MCF 10A (cell line): ENCODE measurements at places on chromosomes 1 and 21.

- no peaks in the 10 kb centered on the region for H3K36me3 ChIP-seq
- no peaks in the 10 kb centered on the region for H3K27me3 ChIP-seq
- no peak overlapping the region for H3K27ac ChIP-seq
These were observed 69.9 kb downstream of the TMEM53 start for GRCh38 chr1:44604157-44604955.

- no peaks in the 10 kb centered on the region for H3K4me1 ChIP-seq
- no peaks in the 10 kb centered on the region for H3K36me3 ChIP-seq
- no peak overlapping the region for H3K27ac ChIP-seq
- no peak overlapping the region for H3K4me3 ChIP-seq
These were observed 16.8 kb downstream of the TRPM2 start for GRCh38 chr21:44370027-44370735.

GRCh38 chr1:243246916-243247315, 8.2 kb downstream of the CEP170 start:
- no peaks in the 10 kb centered on the region for H3K27me3 ChIP-seq
- peaks cover 55% of the 10 kb centered on the region for H3K4me1 ChIP-seq
- peak overlapping the region; percentile 20 for H3K27ac ChIP-seq
- H3K36me3 ChIP-seq, result peaks cover 6% of the 10 kb centered on the region
- H3K4me3 ChIP-seq, result no peak overlapping the region

- H3K27ac ChIP-seq, result no peak overlapping the region
- H3K4me3 ChIP-seq, result no peak overlapping the region
- DNase-seq, result no peak
- no peaks in the 10 kb centered on the region for H3K4me1 ChIP-seq
These were observed 65.2 kb upstream of the TRABD2B start for GRCh38 chr1:48062353-48062752.

DNA sequence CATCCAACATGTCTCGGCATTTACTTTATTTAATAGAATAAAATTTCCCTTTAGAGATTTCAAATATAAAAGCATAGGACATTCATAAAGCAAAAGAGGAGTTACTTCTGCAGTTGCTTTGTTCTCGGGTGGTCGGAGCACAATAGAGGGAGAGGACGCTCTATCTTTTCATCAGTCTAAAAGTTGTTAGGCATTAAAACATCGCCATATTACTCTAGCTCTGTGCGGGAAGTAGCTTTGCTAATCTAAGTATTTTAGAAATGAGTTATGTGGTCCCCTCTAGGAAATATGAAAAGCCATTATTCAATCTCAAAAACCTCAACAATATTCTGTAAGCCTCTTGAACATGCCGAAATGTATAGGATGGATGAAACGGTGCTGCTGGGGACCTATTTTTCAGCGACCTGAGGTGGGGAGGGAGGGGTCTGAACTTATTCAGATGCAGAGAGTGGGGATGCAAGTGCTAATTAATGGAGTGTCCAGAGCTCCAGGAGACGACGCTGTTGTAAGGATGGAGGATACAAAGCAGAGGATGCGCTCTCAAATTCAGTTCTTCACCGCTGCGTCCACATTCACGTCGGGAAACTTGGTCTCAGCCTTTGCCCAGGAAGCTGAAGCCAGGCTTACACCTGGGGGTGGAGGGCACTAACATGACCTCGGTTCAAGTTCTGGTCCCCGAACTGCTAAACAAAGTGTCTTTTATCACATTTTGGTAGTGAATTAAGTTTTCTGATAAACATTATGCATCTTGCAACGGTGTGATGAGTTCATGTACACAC, 6.3 kb downstream of the CDKN2C start:
- peaks cover 12% of the 10 kb centered on the region for H3K4me1 ChIP-seq
- H3K27ac ChIP-seq, result peak overlapping the region; percentile 71
- no peak for DNase-seq
- peaks cover 7% of the 10 kb centered on the region for H3K36me3 ChIP-seq
- H3K4me3 ChIP-seq, result peak overlapping the region; percentile 75

- H3K27me3 ChIP-seq, result no peaks in the 10 kb centered on the region
- peaks cover 5% of the 10 kb centered on the region for H3K4me1 ChIP-seq
- no peak overlapping the region for H3K4me3 ChIP-seq
- no peak overlapping the region for H3K27ac ChIP-seq
- DNase-seq, result no peak
These were observed 349.6 kb downstream of the DISC1 start for GRCh38 chr1:231976231-231976630.

DNA sequence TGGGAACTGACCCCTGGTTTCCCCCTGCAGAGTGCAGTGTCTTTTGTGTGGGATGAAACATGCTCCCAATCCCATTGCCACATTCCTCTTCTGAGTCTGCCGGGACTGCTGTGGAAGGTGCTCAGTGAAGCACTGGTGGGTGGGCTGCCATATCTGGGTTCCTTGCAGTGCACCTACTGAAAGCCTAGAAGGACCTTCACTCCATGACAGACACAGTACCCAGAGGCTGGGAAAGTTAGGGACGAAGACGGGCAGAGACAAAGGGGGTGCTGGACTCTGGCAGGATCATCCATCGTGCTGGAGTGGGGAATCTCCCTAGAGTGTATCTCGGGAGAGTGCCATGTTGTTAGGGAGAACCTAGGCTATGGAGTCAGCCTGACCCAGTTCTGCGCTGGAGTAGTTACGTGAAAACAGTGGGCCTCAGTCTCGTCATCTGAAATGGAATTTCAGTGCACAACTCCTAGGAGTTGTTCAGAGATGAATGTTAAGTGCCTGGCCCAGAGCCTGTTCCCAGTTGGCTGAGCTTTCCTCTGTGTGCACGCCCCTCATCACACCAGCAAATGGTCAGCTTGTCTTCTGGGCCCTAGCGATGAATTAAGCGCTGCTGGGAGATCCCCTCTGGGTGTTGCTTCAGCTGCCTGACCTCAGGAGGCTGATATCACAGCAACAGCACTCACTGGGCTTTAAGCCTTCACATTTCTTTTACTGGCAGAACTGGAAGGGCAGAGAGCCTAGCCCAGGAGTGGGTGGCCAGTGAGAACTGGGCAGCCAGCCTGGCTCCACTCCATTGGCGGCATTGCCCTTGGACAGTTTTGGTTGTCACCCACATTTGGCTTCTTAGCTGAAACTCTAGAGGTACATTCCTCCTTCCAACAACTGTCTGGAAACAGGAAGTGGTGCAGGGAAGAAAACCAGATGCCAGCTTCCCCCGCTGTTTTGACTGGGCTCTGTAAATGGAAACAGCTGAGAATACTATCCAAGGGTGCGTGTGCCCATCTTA, 479.8 kb upstream of the VAMP3 start:
- no peak overlapping the region for H3K27ac ChIP-seq
- no peaks in the 10 kb centered on the region for H3K4me1 ChIP-seq
- DNase-seq, result no peak
- no peak overlapping the region for H3K4me3 ChIP-seq
- H3K27me3 ChIP-seq, result no peaks in the 10 kb centered on the region

GRCh38 chr1:180192172-180192571, 37.5 kb downstream of the QSOX1 start:
- DNase-seq, result no peak
- no peak overlapping the region for H3K27ac ChIP-seq
- H3K4me1 ChIP-seq, result no peaks in the 10 kb centered on the region
- H3K36me3 ChIP-seq, result peaks cover 77% of the 10 kb centered on the region
- no peaks in the 10 kb centered on the region for H3K27me3 ChIP-seq
- H3K4me3 ChIP-seq, result no peak overlapping the region

DNA sequence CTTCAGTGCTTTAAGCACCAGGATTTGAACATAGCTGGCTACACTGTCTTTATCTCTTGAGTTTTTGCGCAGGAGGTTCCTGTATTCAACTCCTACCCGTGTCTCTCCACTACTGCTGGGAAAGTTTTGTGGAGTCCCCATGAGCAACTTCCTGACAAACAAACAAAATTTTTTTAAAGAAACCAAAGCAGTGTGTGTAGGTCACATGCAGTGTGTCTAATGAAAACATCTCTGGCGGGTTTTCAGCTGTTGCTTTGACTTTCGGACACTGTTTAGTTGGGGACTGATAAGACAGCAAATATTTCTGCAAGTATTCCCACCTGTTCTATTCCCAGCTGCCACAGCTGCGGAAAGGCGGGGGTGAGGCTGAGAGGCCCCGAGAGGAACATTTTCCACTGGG, 2.0 kb downstream of the PSEN2 start:
- no peak overlapping the region for H3K27ac ChIP-seq
- peaks cover 10% of the 10 kb centered on the region for H3K36me3 ChIP-seq
- peak overlapping the region; percentile 75 for H3K4me3 ChIP-seq
- no peaks in the 10 kb centered on the region for H3K27me3 ChIP-seq
- H3K4me1 ChIP-seq, result peaks cover 59% of the 10 kb centered on the region

DNA sequence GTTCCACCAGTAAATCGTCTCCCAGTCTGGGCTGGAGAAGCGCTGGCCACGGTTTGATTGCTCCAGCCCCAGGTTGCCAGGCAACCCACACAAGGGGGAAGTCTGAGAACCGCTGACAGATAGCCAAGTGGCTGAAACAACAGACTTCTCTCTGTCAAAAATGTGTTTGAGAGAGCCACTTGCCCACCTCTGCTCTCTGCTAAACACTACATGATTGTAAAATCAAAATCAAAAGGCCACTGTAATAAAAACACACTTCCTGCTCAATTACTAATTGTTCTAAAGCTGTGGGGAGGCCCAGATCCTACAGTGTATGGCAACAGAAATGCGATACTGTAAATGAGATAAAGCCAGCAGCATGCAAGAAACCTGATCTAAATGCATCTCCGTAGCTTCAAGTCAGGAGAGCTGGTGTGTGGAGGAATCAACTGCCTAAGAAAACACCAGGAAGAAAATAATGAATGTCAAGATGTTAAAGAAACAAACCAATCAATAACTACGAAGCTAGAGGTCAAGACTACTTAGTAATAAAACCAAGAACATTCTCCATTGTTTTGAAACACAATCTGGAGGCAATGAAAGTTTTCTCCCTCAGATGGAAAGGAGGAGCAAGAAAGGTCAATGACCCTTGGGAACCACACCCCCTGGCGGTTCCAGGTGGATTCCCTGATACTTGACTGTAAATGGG, 121.2 kb downstream of the SLC45A1 start:
- no peak overlapping the region for H3K4me3 ChIP-seq
- peaks cover 6% of the 10 kb centered on the region for H3K4me1 ChIP-seq
- H3K27ac ChIP-seq, result no peak overlapping the region
- no peaks in the 10 kb centered on the region for H3K27me3 ChIP-seq
- peak; percentile 26 for DNase-seq

DNA sequence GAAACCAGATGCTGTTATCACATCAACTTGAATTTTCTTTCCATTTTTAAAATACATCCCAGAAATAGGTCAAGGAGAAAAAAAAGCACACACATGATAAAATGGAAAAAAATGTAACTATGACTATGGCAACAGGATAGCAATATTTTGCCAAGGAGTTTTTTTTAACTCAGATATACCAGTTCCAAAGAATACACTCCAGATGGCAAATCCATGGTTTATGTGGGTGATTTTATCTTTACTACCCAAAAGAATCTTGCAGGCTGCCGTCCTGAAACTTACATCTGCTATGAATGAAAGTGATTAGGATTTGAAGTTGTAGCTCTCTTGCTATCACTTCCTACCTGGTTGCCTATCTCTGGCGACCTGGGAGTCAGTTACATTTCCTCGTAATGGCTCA, 91.0 kb upstream of the PLPPR4 start:
- no peak overlapping the region for H3K4me3 ChIP-seq
- H3K27me3 ChIP-seq, result no peaks in the 10 kb centered on the region
- peaks cover 6% of the 10 kb centered on the region for H3K4me1 ChIP-seq
- H3K27ac ChIP-seq, result no peak overlapping the region
- no peak for DNase-seq

GRCh38 chr1:54942976-54943375, 37.5 kb upstream of the TMEM61 start:
- no peaks in the 10 kb centered on the region for H3K36me3 ChIP-seq
- H3K4me3 ChIP-seq, result no peak overlapping the region
- peaks cover 13% of the 10 kb centered on the region for H3K4me1 ChIP-seq
- DNase-seq, result no peak
- no peaks in the 10 kb centered on the region for H3K27me3 ChIP-seq
- H3K27ac ChIP-seq, result no peak overlapping the region

- H3K4me1 ChIP-seq, result peaks cover 20% of the 10 kb centered on the region
- H3K27me3 ChIP-seq, result no peaks in the 10 kb centered on the region
- no peaks in the 10 kb centered on the region for H3K36me3 ChIP-seq
- H3K4me3 ChIP-seq, result no peak overlapping the region
These were observed 85.1 kb downstream of the STUM start for GRCh38 chr1:226633541-226634165.

GRCh38 chr1:74343216-74343615, 108.0 kb downstream of the TNNI3K start:
- no peak overlapping the region for H3K4me3 ChIP-seq
- no peak overlapping the region for H3K27ac ChIP-seq
- peak; percentile 9 for DNase-seq

- no peak overlapping the region for H3K4me3 ChIP-seq
- DNase-seq, result peak; percentile 59
- peaks cover 14% of the 10 kb centered on the region for H3K27me3 ChIP-seq
- H3K4me1 ChIP-seq, result peaks cover 11% of the 10 kb centered on the region
- no peak overlapping the region for H3K27ac ChIP-seq
- H3K36me3 ChIP-seq, result no peaks in the 10 kb centered on the region
These were observed 467.5 kb downstream of the PTPRU start for GRCh38 chr1:29703596-29704370.

DNA sequence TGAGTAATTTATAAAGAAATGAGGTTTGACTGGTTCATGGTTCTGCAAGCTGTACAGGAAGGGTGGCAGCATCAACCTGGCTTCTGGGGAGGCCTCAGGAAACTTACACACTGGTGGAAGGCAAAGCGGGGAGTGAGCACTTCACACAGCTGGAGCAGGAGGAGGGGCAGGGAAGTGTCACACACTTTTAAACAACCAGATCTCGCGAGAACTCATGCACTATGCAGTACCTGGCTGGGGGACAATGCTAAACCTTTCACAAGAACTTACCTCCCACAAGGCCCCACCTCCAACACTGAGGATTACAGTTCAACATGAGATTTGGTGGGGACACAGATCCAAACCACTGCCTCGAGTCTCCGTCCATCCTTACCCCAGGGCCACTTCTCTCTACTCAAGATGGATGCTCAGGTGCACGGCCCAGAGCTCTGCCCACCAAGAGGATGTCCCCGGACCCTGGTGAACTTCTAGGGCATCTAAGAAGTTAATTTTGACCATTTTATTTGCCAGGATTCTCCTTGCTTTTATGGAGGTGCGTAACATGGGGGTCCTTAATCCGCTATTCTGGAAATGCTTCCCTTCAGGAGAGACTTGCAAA, 22.7 kb upstream of the ACTRT2 start:
- no peaks in the 10 kb centered on the region for H3K27me3 ChIP-seq
- no peak overlapping the region for H3K4me3 ChIP-seq
- H3K4me1 ChIP-seq, result no peaks in the 10 kb centered on the region
- H3K36me3 ChIP-seq, result no peaks in the 10 kb centered on the region
- H3K27ac ChIP-seq, result no peak overlapping the region

GRCh38 chr1:223631956-223632355, 33.5 kb downstream of the CAPN8 start:
- H3K27ac ChIP-seq, result no peak overlapping the region
- H3K4me1 ChIP-seq, result no peaks in the 10 kb centered on the region
- no peaks in the 10 kb centered on the region for H3K36me3 ChIP-seq
- DNase-seq, result no peak
- H3K4me3 ChIP-seq, result no peak overlapping the region
- H3K27me3 ChIP-seq, result peaks cover 2% of the 10 kb centered on the region

DNA sequence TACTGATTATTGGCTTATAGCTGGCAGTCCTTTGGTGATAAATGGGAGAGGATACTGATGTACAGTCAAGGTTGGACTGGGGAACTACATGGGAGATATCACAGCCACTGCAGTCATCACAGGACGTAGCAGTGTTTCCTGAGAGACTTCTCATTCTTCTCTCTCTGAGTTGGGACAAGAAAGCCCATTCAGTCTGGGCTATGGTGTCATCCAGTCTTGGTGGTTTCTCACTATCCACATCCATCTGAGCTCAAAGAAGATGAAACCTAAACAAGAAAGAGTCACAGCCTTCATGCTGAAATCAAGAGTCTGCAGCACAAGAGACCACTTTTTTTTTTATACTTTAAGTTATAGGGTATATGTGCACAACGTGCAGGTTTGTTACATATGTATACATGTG, 12.8 kb upstream of the CD53 start:
- no peaks in the 10 kb centered on the region for H3K4me1 ChIP-seq
- peaks cover 5% of the 10 kb centered on the region for H3K27me3 ChIP-seq
- H3K27ac ChIP-seq, result no peak overlapping the region
- no peak overlapping the region for H3K4me3 ChIP-seq
